Stimulated activated CD8-positive, alpha-beta memory T cell treated with anti-CD3 and anti-CD28 coated beads, Interleukin-4, amount 100 ng/mL, for 24 hours (primary cell): ENCODE measurements at places on chromosomes 16 and 17.

DNA sequence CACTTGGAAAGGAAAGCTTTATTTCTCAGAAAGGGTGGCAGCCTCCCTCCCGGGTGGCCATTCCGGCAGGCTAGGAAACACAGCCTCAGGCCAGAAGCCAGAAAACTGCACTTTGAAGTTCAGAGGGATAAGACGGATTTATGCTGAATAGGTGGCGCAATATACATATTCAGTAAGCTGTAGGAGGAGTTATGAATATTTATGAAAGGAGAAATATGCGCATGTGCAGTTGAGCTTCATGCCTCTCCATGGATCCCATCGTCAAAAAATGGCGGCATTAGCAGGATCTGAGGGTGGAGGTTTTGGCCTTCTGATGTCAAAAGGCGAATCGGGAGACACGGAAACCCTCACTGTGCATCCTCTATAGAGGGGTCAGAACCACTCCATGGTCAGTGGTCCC lies 82.3 kb downstream of the KATNIP start:
- DNase-seq: no peak

- DNase-seq: no peak
These were observed 391.7 kb downstream of the XYLT1 start for GRCh38 chr16:17078931-17079631.

- DNase-seq: no peak
These were observed at the start of gene ADAP2 for GRCh38 chr17:30921544-30922196. TSS of gene ADAP2 (plus strand) at chr17:30921945. CDS start at chr17:30922015, 70 bp downstream.

- DNase-seq: no peak
These were observed 144.4 kb downstream of the PCTP start for GRCh38 chr17:55895112-55895759.

- no peak for DNase-seq
These were observed 28.9 kb downstream of the WIPF2 start for GRCh38 chr17:40247926-40248495.

- peak; percentile 54 for DNase-seq
These were observed at the start of gene METRNL for GRCh38 chr17:83079352-83079747. TSS of gene METRNL (plus strand) at chr17:83079609. CDS start at chr17:83079816, 207 bp downstream.

- DNase-seq: no peak
These were observed 173.5 kb downstream of the C16orf95 start for GRCh38 chr16:87143661-87144121.

- peak; percentile 57 for DNase-seq
These were observed 14.5 kb upstream of the VWA3A start for GRCh38 chr16:22077700-22078313.

- DNase-seq: peak; percentile 42
These were observed 1.9 kb upstream of the CPD start for GRCh38 chr17:30376621-30377452.

- no peak for DNase-seq
These were observed 2.9 kb downstream of the ACSF2 start for GRCh38 chr17:50428831-50429424.

GRCh38 chr16:12903407-12904328 lies 2.3 kb downstream of the SHISA9 start:
- DNase-seq: no peak

DNA sequence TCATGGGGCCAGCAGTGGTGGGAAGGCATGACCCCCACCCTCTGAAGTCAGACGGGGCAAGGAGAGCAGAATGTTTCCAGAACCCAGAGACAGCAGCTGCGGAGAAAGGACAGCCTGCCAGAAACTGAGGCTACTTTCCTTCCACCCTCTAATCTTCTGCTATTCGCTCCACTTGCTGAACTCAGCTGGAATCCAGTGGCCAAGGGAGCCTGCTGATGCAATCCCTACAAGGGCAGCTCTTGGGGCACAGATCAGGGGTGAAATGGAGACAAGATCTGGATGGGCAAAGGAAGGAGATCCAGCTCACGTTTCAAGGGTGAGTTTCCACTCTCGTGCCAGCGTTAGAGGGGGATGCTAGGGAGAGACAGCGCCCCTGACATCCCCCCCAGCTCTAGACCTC lies 479.1 kb downstream of the SLC39A11 start:
- no peak for DNase-seq

DNA sequence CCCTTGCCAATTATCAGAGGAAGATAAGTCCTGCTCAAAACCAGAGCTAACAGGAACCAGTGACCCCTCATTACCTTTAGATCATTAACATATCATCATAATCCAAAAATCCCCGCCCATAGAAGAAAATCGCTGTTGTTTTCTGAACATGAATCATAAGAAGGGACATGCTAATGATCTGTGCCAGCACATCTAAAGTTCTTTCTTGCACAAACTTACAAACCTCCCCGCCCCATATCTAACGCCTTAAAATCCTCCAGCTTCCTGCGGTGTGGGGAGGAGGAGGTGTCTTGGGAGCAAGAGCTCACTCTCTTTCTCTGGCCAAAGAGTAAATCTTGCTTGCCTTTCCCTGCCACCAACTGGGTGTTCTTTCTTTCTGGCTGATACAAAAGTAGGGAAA lies 78.3 kb downstream of the IRX3 start:
- no peak for DNase-seq

DNA sequence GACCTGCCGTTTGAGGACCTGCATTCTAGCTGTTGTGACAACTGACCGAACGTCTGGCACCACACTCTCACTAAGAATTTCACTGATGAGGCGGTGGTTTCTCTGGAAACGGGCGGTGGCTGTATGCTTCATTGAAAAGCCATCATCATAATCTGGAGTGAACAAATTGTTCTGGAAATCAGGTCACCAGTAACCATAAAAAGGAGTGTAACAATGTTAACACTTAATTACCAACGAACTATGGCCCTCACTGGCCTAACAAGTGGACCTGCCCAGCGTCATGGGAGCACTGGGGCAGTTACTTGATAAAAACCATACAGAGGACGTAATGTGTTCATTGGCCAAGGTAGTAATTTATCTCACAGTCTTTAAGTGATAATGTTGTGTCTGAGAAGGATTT lies 15.4 kb downstream of the SMARCE1 start:
- DNase-seq: no peak

DNA sequence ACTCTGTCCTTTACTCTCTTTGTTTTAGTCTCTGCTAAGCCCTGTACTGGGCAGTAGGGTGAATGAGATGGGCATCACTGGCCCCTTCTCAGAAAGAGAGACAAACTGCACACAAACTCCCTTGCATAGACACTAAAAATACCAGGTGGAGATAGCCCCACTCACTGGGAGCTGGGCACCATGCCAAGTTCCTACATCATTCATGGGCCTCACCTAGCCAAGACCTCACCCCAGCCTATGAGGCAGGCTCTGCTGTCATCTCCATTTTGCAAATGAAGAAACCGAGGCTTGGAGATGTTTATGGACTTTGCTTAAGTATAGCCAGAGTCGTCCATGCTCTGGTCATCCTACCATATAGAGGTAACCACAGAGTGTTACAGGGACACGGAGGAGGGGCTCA lies 499.8 kb upstream of the CDH11 start:
- no peak for DNase-seq

GRCh38 chr17:48152289-48152688 lies 44.7 kb downstream of the SNX11 start:
- DNase-seq: no peak

DNA sequence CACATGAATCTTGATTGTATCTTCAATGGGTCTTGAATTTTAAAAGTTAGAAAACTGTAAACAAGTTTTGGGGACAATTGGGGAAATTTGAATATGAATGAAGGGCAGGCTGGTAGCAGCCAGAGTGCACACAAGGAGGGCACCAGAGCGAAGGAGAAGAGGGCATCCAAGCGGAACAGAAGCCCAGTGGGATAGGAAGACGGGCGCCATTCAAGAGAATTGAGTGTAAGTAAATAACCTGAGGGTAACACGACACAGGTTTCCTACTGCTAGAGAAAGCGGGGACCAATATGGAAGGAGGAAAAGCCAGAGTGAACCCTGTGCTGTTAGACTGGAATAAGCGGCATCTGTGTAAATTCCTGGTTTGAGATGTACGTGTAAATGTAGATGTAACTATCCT lies 115.1 kb upstream of the CCL2 start:
- DNase-seq: no peak

GRCh38 chr17:7569571-7569970 lies 7.9 kb downstream of the SENP3 start:
- no peak for DNase-seq

- DNase-seq: no peak
These were observed 7.7 kb downstream of the HAPSTR1 start for GRCh38 chr16:9099131-9099625.

- DNase-seq: no peak
These were observed 34.3 kb downstream of the WNT9B start for GRCh38 chr17:46885415-46886309.

GRCh38 chr17:41705271-41705991 lies 6.7 kb upstream of the GAST start:
- no peak for DNase-seq

- DNase-seq: peak; percentile 39
These were observed 13.1 kb upstream of the SREBF1 start for GRCh38 chr17:17849845-17850373.

GRCh38 chr17:82168568-82168967 lies 44.1 kb downstream of the CCDC57 start:
- DNase-seq: no peak

DNA sequence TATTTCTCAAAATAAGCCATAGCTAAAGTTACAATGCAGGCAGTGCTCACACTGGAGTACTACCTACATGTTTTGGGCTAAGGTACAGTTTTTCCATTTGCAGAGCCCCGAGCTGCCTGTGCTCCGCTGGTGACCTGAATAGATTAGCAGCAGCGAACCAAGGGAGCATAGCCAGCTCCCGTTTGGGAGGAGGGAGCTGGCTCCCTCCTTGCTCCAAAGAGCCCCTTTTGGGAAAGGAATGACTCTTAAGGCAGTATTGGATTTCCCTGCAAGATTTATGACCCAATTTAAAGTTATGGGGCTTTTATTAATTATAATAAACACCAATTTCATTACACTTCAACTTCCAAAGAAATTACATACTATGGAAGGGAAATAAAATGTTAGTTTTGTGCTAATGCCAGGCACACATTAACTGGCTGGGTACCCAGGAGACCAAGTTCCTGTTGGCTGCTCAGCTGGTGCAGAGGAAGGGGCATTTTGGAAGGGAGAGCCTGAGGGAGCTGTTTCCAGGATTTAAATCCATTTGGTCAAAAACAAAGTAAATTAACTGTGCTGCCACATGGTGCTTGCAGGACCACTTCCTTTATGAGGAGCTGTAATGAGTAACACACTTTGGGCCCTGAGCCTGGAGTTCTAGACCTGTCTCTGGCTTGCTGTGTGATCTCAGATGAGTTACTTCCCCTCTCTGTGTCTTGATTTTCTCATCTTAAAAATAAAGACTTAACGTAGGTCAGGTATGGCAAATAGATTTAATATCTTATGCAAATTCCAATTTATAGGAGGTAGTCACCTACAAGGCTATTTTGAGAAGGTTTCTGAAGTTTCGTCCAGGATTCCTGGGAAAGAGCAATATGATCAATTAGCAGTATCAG lies 362.1 kb upstream of the CCL2 start:
- no peak for DNase-seq

DNA sequence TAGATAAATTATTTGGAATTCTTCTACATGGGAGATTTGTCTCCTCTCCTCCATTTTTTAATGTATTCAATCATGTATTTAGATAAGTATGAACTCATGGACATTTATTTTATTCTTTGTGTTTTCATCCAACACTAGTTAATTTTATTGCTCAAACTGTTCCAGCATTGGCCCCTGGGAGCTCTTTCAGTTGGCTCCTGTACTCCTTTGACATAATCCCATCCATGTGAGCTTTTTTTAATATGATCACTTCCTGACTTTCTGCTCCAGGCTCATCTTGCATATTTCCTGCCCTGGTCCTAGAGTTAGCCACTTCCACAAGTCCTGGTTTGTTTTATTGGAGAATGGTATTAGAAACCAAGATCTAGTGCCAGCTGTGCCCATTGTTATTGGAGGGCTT lies 419.0 kb upstream of the CDH11 start:
- DNase-seq: no peak

DNA sequence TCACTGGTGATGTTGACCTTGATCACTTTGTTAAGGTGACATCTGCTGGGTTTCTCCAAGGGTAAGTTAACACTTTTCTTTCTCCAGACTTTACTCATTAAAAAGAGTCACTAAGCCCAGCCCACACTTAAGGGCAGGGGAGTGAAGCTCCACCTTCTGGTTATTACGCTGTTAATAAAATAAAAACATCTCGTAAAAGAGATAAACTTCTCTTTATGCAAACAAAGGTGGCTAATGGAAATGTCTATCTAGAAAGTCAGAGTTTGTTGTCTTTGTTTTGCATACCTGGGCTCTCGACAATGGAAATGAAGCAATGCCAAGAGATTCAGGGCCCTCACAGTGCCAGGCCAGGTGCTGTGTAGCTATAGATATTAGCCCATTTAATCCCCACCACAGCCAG lies 134.4 kb downstream of the ZFHX3 start:
- no peak for DNase-seq

- no peak for DNase-seq
These were observed 40.9 kb upstream of the KCNJ16 start for GRCh38 chr17:70034158-70034557.

DNA sequence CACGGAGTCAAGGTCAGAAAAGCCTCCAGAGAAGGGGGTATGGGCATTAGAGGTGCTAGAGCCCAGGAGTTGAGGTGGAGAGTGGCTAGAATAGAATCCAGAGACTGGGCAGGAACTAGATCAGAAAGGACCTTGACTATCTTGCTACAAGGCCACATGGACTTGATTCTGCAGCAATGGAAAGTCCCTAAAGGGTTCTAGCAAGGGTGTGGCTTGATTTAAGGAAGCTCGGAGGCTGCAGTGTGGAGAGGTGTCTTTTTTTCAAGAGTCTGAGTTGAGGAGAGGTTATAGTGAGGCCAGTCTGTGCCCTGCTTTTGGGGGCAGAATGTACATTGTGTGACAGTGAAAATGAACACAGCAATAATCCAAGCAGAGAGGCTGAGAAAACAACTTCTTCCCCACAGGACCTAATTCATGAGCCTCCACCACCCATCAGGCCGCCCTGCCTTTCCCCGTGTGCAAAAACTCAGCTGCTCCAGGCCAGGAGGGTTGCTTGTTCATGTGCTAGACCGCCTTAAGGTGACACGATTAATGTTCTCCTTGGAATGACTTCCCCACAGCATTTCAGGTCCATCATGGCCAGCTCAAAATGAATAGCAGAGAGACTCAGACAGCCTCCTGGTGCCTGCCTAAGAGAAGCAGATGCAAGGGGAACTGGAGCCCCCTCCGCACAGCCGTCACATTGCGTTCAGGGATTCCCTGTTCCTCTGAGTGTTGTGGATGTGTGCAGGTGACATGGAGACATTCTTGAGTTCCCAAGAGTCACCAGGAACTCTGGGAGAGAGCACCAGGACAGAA lies 8.7 kb upstream of the BEAN1 start:
- DNase-seq: no peak
